ENCODE measurements at places on chromosomes 7 and 10. TPM values are rescaled to one million over a fixed set of nuclear protein-coding genes. Genes with fewer than 3 reads are reported as not detected.

- H3K36me3 ChIP-seq = no peaks in the 10 kb centered on the region
- H3K4me1 ChIP-seq = no peaks in the 10 kb centered on the region
- no peak for DNase-seq
These were observed 3.2 kb upstream of the LIPF start for GRCh38 chr10:88661018-88661417.

- no peak overlapping the region for H3K27ac ChIP-seq
- DNase-seq = no peak
- no peak overlapping the region for H3K4me3 ChIP-seq
- H3K4me1 ChIP-seq = no peaks in the 10 kb centered on the region
- no peaks in the 10 kb centered on the region for H3K36me3 ChIP-seq
These were observed 122.5 kb downstream of the OAT start for GRCh38 chr10:124296121-124296812.

GRCh38 chr10:98748298-98748697, 301.6 kb upstream of the HPS1 start:
- H3K4me1 ChIP-seq = no peaks in the 10 kb centered on the region
- H3K27me3 ChIP-seq = no peaks in the 10 kb centered on the region
- no peak overlapping the region for H3K4me3 ChIP-seq
- no peaks in the 10 kb centered on the region for H3K36me3 ChIP-seq
- no peak for DNase-seq

POM121C gene
- 9.4 TPM for total RNA-seq

GRCh38 chr7:22238354-22239311, 118.3 kb downstream of the RAPGEF5 start:
- no peak for DNase-seq
- no peaks in the 10 kb centered on the region for H3K27me3 ChIP-seq
- no peak overlapping the region for H3K4me3 ChIP-seq
- H3K4me1 ChIP-seq = no peaks in the 10 kb centered on the region
- H3K36me3 ChIP-seq = no peaks in the 10 kb centered on the region

DNA sequence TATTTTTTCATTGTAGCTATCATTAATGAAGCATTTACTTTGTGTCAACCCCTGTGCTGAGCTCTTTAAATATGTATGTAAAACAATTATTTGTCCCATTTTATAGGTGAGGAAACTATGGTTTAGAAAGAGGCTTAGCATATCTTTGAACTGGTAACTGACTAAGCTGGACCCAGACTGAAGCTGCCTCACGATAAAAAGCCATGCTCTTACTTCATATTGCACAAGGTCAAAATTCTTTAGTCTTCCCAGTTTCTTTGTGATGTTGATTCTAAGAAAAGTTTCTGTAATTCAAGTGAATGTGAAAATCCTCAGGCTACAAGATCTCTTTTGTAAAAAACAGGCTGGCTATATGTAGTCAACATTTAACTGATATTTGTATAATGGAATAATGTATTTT, 46.6 kb upstream of the SLC16A12 start:
- no peaks in the 10 kb centered on the region for H3K36me3 ChIP-seq
- DNase-seq = no peak
- H3K27ac ChIP-seq = no peak overlapping the region
- H3K4me3 ChIP-seq = no peak overlapping the region
- no peaks in the 10 kb centered on the region for H3K27me3 ChIP-seq

DNA sequence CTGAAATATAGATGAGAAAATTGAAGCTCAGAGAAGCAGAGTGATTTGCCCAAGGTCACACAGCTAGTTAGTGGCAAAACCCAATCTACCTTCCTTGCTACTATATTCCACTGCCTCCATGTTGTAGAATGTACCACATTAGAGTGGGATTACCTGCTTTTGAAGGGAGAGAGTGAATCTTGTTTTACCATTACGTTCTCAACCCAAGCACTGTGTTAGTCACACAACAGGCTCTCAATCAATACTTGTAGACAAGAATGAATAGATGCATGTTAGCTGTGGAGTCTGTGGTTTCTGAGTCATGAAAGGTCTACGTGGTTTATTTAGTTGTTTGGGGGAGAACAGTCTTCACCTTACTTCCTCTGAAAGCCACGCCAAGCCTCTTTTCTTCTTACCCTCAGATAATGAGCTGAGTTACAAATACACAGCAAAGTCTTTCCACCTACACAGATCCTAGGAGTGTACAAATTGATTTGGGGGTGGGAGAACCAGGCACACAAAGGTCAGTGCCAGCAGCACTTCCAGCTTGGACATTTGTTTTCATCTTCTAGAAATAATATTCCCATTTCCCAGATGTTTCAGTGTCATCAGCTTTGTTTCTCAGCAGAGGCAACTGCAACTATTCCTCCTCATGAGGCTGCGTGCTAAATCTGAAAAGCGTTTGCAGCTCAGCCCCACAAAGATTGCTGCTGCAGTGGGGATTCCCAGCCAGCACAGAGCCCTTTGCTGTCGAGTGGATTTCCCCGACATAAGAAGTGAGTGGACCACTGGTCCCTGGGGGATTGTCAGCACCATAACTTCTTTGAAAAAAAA, 71.5 kb upstream of the ADO start:
- H3K4me1 ChIP-seq = no peaks in the 10 kb centered on the region
- H3K27me3 ChIP-seq = no peaks in the 10 kb centered on the region
- H3K36me3 ChIP-seq = no peaks in the 10 kb centered on the region

- no peaks in the 10 kb centered on the region for H3K36me3 ChIP-seq
- no peaks in the 10 kb centered on the region for H3K27me3 ChIP-seq
- no peak for DNase-seq
- H3K27ac ChIP-seq = no peak overlapping the region
- no peaks in the 10 kb centered on the region for H3K4me1 ChIP-seq
- no peak overlapping the region for H3K4me3 ChIP-seq
These were observed 39.1 kb upstream of the CALD1 start for GRCh38 chr7:134740376-134740775.

DNA sequence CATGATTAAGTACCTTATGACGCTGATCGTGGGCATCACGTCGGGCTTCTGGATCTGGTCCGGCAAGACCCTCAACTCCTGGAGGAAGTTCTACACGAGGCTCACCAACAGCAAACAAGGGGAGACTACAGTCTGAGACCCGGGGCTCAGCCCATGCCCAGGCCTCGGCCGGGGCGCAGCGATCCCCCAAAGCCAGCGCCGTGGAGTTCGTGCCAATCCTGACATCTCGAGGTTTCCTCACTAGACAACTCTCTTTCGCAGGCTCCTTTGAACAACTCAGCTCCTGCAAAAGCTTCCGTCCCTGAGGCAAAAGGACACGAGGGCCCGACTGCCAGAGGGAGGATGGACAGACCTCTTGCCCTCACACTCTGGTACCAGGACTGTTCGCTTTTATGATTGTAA, 2.5 kb downstream of the FZD1 start:
- peak overlapping the region; percentile 89 for H3K4me3 ChIP-seq
- no peaks in the 10 kb centered on the region for H3K36me3 ChIP-seq
- DNase-seq = no peak
- H3K4me1 ChIP-seq = peaks cover 33% of the 10 kb centered on the region
- H3K27me3 ChIP-seq = no peaks in the 10 kb centered on the region

All from tibial nerve (tissue), 4 donors.